Hematopoietic multipotent progenitor cell treated with erythropoietin and hydrocortisone succinate and interleukin-3 and kit ligand, for 8 days (in vitro differentiated cells): ENCODE measurements at places on chromosomes 1 and 21.

- no peak for DNase-seq
Observed at GRCh38 chr1:219264561-219264960, 90.9 kb downstream of the LYPLAL1 start.

- DNase-seq = no peak
Observed at GRCh38 chr21:45954921-45955320, 26.6 kb upstream of the COL6A1 start.

DNA sequence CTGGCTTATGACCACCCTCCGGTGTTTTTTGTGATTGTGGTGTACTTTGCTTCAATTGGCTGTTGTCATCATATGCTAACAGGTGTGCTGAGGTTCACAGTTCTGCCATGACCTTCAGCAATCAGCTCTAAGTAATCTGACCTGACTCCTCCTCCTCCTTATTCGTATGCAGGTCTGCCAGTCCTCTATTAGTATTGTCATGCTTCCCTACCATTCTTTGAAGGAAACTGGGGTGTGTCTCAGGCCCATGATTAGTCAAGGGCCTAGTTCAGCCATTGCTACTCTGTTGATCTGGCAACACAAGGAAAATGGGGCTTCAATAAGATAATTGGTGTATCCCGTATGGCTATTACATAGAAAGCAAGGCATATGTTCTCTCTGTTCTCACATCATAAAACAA, 332.3 kb upstream of the DPYD start:
- no peak for DNase-seq

GRCh38 chr1:14440731-14441130, 157.8 kb upstream of the KAZN start:
- DNase-seq = no peak

DNA sequence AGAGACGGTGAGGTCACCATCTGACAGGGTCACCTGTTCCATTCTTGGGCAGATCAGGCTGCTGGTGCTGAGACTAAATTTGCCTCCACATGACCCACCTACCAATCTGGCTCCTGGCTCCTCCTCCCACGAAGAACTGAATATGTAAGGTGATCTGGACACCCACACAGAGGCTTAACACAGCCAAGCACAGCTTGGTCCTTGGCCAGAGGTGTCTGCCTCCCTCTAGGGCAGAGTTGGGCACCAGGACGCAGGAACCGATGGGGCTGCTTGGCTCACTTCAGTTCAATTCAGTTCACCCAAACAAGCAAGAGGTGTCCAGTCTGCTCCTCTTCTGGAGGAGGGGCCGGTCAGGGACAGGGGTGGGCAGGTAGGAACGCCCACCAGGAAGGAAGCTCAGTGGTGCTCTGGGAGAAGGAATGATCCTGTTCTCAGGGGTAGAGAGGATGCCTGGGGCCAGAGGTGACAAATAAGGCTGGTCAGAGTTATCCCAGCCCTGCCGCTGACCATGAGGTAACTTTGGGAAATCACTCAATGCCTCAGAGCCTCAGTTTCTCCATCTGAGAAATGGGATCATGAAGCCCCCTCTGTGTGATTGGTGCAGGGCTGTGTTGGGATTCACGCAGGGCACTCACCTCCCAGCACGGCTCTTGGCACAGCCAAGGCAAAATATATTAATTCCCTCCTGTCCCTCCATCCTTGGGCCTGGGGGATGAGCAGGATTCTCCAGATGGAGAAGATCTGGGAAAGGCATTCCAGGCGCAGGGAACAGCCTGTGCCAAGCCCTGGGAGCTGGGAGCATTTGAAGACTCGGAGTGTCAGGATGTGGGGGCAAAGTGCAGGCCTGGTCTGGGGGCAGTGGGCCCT, 284.5 kb downstream of the PTPRU start:
- DNase-seq = no peak
